Dermis microvascular lymphatic vessel endothelial cell (primary cell): ENCODE measurements at places on chromosomes 7 and 10. TPM values are rescaled to one million over a fixed set of nuclear protein-coding genes. Genes with fewer than 3 reads are reported as not detected.

Gene CALML5
- total RNA-seq, result not detected in 2 replicates

Gene EEPD1
- 1.0 and 1.3 TPM in 2 replicates for total RNA-seq

Gene RADIL
- total RNA-seq, result 1.7 and 5.6 TPM in 2 replicates

DNA sequence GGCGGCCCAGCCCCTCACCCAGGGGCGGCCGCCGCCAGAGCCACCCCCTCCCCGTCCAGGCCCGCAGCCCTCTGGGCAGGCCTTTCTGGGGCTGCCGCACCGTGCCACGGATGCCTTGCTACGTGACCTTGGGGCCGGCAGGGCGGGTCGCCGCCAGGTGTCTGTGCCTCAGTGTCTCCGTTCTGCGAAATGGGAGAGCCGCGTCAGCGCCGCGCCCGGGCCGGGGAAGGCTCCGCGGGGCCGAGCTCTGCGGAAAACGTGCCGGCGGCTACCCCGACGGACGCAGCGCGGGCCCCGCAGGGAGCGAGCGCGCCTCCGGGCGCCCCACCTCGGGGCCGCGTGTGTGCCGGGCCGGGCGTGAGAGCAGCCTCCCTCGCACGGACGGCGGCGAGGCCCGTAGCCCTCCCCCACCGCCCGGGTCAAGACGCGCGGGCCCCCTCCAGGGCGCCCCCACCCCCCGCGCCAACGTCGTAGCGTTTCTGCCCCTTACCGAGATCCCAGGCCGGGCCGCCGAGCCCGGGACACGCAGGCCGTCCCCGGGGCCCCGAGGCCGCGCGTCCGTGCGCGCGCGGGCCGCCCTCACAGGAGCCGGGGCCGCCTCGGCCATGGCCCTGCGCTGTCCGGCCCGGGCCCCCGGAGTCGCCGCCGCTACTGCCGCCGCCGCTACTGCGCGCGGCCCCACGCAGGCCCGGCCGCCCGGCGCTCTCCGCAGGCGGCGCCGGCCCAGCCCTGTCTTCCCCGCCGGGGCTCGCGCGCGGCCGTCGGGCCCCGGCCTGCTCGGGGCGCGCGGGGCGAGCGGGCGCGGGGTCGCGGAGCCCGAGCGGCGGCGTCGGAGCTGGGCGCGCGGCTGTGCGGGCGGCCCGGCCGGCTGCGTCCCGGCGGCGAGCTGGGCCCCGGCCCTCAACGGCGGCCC is 1.1 kb downstream of the ZNF777 start:
- no peak for DNase-seq

GRCh38 chr10:100872034-100872791 is 40.5 kb upstream of the SLF2 start:
- DNase-seq, result no peak

DNA sequence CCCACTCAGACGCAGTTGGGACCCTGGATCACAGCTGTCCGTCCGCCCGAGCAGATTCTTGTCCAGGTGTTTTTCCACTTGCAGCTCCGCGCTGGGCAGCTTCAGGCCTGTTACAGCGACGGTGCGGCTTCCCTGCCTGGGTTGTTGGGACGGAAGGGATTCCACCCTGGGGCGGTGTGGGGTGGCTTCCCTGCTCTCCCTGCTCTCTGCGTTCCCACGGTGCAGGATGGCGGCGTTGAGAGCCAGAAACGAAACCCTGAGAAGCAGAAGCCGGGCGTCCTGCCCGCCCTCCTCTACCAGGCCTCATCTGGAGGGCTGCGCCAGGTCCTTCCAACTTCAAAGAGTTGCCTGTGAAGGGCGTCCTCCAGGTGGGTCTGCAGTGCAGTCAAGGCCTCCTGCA is 194.4 kb downstream of the ADARB2 start:
- DNase-seq, result no peak
